ENCODE measurements at places on chromosomes 6 and 20.

GRCh38 chr20:9591080-9591479 is 76.7 kb downstream of the LAMP5 start:
- no peak for DNase-seq

GRCh38 chr20:4427940-4428586 is 293.6 kb upstream of the PRND start:
- DNase-seq, result no peak

- DNase-seq, result no peak
Measured at GRCh38 chr20:39123185-39123557, 161.0 kb downstream of the DHX35 start.

GRCh38 chr6:100246206-100246605 is 218.5 kb downstream of the SIM1 start:
- peak; percentile 4 for DNase-seq

GRCh38 chr20:22561965-22562577 is 22.3 kb downstream of the FOXA2 start:
- DNase-seq, result no peak

DNA sequence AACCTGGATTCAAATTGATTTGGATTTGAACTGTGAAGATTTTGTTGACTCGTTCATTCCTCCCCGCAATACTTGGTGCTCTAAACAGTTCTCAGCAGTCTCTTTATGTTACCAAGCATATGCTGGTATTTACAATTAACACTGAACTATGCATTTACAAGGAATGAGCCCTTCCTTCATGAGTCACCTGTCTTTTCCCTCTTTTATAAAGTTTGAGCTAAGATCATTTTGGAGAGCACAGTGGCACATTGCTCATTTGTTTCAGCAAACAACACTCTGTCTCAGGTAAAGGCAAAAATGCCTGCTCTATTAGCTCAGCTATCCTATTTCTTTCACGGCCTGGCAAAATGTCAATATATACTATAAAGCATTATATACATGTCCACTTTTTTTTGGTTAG is 285.4 kb downstream of the PHACTR1 start:
- no peak for DNase-seq

DNA sequence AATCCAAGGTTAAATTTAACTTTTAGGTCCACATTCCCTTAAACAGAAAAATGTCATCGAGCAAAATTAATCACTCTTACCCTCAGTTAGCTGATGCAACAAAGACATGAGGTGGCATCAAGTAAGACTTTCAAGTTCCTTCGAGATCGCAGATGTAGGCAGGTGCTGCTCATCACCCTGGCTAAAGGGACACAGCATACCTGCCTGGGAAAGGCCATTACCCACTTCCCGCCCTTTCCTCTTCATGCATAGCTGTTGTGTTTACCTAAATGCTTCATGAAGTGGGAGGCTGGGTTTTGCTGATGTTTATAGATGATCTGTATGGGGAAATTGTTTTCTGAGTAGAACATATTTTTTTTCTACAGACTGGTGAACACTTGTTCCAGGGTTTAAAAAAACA is 67.7 kb downstream of the GFRA4 start:
- DNase-seq, result no peak

DNA sequence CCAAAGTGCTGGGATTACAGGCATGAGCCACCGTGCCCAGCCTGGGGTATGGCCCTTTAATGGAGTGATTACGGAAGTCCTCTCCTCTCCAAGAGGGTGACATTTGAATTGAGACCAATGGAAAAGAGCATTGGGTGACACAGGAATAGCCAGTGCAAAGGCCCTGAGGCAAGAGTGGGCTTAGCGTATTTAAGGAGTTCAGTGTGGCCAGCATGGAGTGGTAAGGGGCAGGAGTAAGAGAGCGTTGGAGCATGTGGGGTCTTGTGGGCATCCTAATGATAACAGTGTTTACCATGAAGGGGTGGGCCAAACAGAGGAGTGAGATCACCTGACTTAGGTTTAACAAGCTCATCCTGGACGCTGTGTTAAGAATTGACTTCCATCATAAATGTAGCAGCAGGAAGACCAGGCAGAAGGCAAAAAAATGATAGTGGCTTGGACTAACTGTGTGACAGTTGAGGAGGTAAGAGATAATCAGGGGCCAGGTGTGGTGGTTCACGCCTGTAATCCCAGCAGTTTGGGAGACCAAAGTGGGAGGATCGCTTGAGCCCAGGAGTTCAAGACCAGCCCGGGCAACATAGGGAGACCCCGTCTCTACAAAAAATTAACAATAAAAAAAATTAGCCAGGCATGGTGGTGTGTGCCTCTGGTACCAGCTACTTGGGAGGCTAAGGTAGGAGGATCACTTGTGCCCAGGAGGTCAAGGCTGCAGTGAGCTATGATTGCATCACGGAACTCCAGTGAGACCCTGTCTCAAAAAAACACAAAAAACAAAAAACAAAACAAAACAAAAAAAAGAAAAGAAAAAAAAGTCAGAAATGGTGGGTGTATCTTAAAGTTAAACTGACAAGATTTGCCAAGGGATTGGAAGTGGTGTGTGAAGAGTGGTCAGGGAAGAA is 40.7 kb downstream of the TAF8 start:
- DNase-seq, result no peak

GRCh38 chr6:9496837-9497236 is 918.0 kb downstream of the TFAP2A start:
- no peak for DNase-seq

GRCh38 chr6:116175344-116175743 is 49.4 kb upstream of the COL10A1 start:
- no peak for DNase-seq

- peak; percentile 45 for DNase-seq
Measured at GRCh38 chr6:33702345-33702977, 9.0 kb downstream of the UQCC2 start.

GRCh38 chr6:17149571-17149970 is 47.7 kb downstream of the STMND1 start:
- no peak for DNase-seq

- peak; percentile 88 for DNase-seq
Measured at GRCh38 chr6:41846666-41847237, 48.4 kb downstream of the USP49 start.

GRCh38 chr6:117226778-117227177 is 38.6 kb upstream of the VGLL2 start:
- DNase-seq, result no peak

DNA sequence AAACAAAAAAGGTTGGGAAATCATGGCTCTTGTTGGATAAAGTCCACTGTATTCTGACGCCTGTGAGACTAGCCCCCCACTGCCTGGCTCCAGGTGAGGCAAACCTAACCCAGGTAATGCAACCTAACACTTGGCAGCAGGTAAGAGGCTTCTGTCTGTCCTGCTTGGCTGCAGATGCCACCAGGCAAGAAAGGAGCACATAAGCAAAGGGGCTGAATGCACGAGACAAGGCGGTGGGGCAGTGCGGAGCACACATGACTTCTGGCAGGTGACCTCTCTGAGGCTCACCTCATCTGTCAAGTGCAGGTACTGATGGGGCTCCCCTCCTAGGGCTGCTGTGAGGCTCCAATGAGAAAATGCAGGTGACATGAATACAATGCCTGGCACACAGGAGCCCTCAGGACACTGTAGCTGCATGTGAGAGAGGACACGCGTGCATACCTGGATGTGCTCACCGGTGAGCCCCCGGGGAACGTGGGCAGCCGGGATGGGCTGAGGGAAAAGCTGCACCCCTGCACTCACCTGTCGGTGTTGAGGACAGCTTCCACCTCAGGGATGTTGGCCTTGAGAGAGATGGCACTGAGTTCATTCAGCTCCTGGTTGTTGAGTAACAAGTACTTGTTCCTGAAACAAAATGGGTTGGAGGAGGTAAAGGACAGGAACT is 54.1 kb downstream of the MYH7B start:
- no peak for DNase-seq

- DNase-seq, result no peak
Measured at GRCh38 chr20:592506-592905, 17.6 kb downstream of the TCF15 start.

GRCh38 chr20:49268600-49269365 is 9.1 kb downstream of the ZNFX1 start:
- no peak for DNase-seq

GRCh38 chr20:961768-962167 is 40.3 kb downstream of the RSPO4 start:
- no peak for DNase-seq

DNA sequence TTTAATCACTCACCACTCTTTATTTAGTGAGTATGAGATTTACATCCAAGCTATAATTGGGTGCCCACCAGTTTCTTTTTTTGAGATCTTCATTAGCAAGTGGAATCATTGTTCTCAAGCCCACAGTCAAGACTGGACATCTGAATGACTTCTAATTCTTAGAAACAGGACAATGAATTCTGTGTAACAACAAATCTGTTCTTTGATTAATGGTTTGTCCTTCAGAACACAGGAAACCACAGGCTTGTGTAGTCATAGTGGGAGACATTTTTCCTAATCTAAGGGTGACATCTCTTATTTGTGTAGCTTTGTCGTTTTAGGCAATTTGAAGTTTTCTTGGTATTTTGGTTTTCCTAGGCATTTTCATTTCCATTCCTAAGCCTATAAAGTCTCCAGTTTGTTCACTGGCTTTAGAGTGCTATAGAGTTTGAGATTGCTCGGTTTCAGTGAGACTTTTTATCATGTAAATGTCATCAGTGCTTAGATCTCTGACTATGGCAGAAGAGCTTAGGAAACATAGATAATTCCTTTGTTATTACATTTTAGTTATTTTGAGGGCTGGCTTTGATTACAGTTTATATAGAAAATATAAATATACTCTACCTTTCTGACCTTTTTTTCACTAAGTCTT is 903.9 kb upstream of the MAP3K7 start:
- DNase-seq, result no peak
